NK-92 treated with Interleukin-12 subunit alpha and Interleukin-12 subunit beta, amount 100 ng/mL, for 24 hours (cell line): ENCODE measurements at places on chromosomes 1 and 21.

GRCh38 chr1:33009561-33009960 is 27.1 kb downstream of the AK2 start:
- no peak for DNase-seq

DNA sequence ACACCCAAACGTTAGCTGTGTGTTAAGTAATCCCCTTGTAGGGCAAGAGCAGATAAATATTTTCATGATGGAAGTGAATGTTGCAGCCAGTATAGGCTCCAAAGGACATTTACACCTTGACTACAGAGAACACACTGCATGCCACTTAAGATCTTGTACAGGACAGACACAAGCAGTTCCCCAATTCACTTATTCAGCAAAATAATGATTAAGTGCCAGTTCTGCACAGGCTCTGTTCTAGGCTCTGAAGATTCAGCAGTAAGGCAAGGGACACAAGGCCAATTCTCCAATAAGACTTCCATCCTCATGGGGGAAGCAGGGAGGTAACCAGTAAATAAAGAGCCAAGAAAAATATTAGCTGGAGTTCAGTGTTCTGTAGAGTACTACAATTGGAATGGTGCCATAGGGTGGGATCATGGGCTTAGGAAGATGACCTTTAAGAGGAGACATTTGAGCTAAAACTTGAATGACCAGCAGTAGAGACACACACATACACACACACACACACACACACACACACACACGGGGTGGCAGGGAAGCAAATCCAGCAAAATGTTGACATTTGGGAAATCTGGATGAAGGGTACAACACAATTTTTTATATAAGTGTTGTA is 199.9 kb upstream of the JUN start:
- no peak for DNase-seq

DNA sequence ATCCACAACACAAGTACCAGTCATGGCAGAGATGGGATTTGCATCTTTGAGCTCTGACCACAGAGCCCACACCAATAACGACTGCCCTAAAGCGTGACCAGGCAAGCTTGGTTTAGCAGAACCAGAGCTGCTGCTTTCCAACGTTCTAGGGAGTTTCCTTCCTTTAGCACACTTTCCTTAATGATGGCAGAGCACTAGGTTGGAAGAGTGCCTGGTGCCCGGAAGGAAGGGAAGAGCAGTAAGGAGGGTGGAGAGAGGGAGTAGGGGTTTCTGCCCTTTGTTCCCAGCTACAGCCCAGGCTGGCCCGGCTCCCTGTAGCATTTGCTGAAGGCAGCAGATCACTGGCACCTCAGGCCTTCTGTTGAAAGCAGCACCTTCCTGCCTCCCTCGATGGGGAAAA is 6.1 kb upstream of the EVA1C start:
- no peak for DNase-seq

- no peak for DNase-seq
These were observed 4.9 kb downstream of the SLC5A9 start for GRCh38 chr1:48227165-48228013.

- no peak for DNase-seq
These were observed 37.6 kb downstream of the OR10R2 start for GRCh38 chr1:158509471-158510156.

GRCh38 chr1:184743062-184743756 is 11.4 kb downstream of the EDEM3 start:
- DNase-seq, result no peak

- no peak for DNase-seq
These were observed 43.4 kb downstream of the ITSN1 start for GRCh38 chr21:33685613-33686197.

- no peak for DNase-seq
These were observed 351.6 kb downstream of the PTBP2 start for GRCh38 chr1:97073169-97073568.

DNA sequence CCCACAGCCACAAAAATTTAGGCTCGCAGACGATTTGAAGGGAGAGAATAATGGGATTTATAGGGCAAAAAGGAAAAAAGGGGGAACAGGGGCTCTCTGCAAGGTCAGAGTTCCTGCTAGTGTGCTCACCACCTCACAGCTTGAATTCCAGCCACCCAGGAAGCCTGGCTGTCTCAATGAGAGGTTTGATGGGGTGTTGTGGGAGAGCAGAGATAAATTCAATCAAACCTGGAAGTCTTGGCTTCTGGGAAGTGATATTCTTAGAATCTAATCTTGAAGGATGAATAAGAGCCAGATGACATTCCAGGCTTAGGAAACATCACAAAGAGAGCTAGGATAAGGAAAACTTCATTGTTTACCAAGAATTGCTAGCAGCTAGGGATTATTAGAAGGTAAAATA is 47.4 kb upstream of the C21orf91 start:
- DNase-seq, result no peak

DNA sequence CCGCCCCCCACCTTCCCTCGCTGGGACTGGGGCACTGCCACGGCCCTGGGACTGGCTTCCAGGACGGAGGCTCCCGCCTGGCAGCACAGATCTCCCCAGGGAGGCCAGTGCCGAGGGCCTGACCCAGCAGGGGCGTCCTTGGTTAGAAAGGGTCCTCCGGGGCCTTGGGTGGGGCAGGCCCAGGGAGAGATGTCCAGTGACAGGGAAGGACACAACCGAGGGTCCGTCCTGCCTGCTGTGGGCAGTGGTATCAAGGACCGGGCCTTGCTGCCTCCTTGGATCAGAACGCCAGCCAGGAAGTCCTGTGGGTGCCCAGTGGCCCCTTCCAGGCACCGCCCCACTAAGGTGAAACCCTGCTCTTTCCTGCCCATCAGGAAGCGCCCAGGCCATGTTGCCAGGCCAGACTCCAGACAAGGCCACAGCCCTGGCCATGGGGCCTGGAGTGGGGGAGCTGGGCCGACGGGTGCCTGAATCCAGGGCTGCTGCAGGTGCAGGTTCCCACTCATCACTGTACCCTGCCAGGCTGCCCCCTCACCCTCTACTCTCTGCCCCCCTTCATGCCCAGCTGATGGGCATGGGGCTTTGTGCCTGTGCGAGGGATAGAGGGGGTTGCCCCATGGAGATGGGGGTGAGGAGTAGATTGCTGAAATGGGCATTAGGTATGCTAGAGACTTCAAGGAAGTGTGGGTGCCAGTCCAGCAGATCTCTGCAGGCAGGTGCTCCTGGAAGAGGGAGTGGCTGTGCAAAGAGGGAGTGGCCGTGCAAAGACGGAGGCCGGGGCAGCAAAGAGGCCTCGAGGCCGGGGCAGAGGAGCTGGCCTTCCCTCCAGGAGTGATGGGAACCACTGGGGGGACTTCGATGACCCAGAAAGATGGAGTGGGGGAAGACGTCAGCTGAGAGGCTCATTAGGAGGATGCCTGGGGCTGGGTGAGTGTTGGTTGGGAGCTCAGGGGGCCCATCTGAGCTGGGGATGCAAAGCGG is 2.2 kb upstream of the PRKCZ start:
- DNase-seq, result no peak

GRCh38 chr21:19048098-19048672 is 644.6 kb upstream of the TMPRSS15 start:
- DNase-seq, result no peak

GRCh38 chr1:210236840-210237409 is 4.3 kb downstream of the SERTAD4 start:
- DNase-seq, result no peak

- DNase-seq, result no peak
These were observed 8.7 kb downstream of the DNAJC6 start for GRCh38 chr1:65317866-65318653.

DNA sequence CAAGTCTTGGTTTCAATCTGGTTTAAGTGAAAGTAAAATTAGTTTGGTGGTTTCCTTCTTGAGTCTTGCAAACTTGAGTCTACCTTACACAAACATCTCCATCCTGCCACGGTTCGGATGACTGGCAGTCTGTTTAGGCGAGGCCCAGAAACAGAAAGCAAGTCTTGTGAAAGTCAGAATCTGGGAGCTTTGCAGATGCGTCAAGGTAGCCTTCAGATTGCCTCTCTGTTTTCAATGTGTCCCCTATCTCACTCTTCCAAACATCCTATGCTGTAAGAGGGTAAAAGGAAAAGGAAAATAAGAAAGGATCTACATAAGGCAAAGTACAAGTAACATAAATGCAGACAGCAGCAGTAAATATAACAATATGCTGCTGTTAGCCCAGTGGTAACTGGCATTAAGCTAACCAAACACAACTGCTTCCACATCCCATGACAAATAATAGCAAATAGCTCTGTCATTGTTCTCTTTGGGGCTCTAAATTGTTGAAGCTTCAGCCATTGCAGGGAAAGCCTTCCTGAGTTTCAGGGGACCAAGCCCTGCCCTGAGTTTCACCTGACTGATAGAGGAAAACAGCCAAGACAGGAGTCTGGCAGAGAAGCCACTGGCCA is 26.2 kb upstream of the C1orf105 start:
- peak; percentile 61 for DNase-seq

- no peak for DNase-seq
These were observed 21.7 kb downstream of the LRRC71 start for GRCh38 chr1:156942176-156942575.

- DNase-seq, result no peak
These were observed 35.0 kb downstream of the APP start for GRCh38 chr21:26135520-26135919.

- DNase-seq, result no peak
These were observed 626 bp upstream of the HLCS start for GRCh38 chr21:36966821-36967768.

- DNase-seq, result no peak
These were observed 200.9 kb downstream of the RPS6KC1 start for GRCh38 chr1:213251972-213252371.

DNA sequence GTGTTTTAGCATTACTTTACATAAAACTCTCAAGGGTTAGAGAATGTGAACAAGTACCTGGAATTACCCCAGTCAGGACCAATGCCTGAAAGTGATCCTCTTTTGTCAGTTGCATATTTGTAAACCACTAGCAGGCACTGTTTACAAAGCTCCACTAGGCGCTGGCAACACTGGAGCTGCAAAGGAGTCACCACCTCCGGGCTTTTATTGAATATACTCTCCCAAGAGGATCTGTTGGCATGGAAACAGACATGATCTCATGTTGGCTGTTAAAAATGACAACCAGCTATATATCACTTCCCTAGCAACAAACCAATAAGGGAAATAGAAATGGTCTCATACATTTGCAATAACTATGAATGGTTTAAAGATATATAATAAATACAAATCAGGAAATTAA is 116.0 kb downstream of the TTLL7 start:
- no peak for DNase-seq

- DNase-seq, result no peak
These were observed 120.0 kb downstream of the S1PR1 start for GRCh38 chr1:101356604-101357443.

GRCh38 chr1:154749078-154749760 is 120.9 kb downstream of the KCNN3 start:
- peak; percentile 27 for DNase-seq

- no peak for DNase-seq
These were observed 547.2 kb downstream of the PLPP3 start for GRCh38 chr1:56032096-56032676.

- DNase-seq, result no peak
These were observed 20.4 kb downstream of the FGGY start for GRCh38 chr1:59317343-59317742.

GRCh38 chr21:21213297-21213696 is 215.1 kb downstream of the NCAM2 start:
- DNase-seq, result no peak

DNA sequence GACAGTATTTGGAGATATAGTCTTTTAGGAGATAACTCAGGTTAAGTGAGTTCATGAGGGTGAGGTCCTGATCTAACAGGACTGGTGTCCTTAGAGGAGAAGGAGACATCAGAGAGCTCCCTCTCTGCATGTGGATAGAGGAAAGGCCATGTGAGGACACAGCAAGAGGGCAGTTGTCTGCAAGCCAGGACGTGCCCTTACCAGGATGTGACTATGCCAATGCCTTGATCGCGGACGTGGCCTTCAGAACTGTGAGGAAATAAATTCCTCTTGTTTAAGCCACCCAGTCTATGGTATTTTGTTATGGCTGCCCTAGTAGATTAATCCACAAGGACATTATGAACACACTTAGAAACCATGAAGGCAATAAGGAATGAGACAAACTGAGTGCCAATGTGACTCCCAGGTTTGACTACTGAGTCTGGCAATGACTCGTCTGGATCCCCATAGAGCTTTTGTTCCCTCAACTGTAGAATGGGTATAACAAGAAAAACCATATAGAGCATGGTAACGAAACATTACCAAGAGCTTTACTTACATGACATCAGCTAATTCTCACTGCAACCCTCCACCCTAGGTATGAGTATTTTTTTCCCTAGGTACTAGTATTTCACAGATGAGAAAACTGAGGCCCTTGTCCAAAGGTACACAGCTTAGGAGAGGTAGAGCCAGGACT is 6.5 kb downstream of the URB1 start:
- no peak for DNase-seq

DNA sequence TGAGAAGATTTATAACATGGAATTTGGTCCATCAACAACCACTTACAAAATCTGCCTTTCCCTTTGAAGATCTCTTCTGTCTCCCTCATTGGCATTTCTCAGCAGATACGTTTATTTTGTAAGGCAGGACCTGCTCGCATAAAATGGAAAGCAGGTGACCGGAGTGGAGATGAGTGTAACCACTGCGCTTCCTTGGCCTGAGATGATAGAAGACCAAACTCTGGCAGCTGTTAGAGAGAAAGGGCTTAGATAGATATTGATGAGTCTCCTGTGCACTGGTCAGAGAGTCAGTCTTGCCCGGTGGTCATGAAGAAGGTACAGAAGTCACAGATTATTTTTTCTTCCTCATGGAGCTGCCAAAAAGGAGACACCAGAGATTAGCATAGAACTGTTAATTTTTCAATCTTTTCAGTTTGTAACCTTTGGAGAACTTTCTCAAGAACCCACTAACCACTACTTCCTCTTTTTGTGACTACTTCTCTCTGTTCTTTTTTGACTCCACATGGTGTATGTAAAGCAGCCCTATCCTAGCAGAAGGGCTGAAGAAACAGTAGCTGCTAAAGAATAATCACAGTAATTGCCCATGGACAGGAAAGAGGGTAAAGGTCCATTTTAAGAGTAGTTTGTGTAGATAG is 47.6 kb downstream of the FCRL3 start:
- no peak for DNase-seq

DNA sequence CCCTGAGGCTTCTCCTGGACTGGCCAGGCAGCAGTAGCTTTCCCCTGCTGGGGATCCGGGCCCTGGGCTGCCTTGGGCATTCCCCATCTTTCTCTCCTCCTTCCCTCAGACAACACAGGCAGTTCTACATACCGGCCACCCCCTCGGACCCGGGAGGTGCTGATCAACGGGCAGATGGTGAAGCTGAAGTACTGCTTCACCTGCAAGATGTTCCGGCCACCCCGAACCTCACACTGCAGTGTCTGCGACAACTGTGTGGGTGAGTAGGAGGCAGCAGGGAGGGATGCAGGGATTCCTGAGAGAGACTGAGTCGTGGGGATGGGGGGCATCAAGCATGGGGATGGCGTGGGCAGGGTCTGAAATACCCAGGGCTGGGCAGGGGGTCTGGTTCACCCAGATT is 14.4 kb upstream of the SFN start:
- no peak for DNase-seq

- no peak for DNase-seq
These were observed 246.8 kb downstream of the TGFB2 start for GRCh38 chr1:218591966-218592365.

DNA sequence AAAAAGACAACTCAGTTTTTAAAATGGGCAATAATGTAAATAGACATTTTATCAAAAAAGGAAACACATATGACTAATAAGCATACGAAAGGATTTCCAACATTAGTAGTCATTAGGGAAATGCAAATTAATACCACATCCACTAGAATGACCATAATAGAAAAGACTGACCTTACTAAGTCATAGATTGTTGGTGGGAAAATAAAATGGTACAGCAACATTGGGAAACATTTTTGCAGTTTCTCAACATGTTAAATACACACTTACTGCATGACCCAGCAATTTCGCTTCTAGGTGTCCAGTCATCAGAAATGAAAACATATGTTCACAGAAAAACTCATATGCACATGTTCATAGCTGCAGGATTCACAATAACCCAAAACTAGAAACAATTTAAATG is 29.9 kb upstream of the SLC44A3 start:
- DNase-seq, result no peak
